ENCODE measurements at places on chromosomes 12 and 14.

DNA sequence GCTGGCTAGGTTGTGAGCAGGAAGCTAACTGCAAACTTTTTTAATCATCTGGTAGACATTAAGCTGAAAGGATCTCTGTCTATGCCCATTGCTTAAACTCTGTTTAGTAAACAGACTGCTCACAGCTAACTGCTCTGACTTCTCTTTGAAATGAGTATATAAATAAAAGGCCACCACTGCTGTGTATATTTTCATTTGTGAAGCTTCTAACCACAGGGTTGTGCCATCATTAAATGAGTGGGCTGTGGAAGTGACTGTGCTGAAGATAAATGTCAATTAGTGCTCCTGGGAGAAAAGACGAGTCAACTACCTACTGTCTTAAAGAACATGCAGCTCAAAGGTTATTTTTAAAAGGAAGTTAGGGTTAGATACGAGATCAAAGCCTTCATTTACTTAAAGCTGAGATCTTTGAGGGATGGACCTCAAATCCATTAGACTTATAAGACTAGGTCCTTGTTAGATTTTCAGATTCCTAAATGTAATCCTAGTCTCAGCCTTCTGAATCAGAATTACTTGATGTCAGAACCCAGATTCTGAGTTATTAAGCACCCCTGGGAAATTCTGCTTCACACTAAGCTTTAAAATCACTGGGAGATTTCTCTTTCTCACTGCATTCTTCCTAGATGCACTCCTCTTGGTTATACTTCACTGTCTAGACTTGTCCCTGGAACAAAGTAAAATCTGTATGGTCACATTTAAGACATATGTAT lies 213.1 kb upstream of the FLRT2 start:
- DNase-seq = no peak

- DNase-seq = no peak
These were observed 51.2 kb upstream of the CERS5 start for GRCh38 chr12:50218386-50218785.

DNA sequence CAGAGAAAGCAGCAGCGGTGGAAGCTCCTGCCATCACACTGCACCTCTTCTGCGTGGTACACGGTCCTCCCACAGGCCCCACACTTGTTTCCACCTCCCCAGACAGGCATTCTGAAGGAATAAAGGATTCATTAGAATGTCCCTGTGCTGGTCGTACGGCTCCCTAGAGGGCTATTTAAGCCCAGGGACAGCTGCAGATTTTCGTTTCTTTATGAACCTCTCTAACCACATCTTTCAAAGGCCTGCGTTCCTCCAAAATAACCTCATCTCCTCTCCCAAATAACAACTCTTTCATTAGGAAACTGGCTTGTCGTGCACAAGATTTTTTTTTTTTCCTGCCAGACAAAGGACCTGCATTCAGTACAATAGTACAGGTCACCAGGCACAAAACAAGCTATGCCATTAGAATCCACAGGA lies 12.7 kb downstream of the CSRP2 start:
- DNase-seq = no peak

DNA sequence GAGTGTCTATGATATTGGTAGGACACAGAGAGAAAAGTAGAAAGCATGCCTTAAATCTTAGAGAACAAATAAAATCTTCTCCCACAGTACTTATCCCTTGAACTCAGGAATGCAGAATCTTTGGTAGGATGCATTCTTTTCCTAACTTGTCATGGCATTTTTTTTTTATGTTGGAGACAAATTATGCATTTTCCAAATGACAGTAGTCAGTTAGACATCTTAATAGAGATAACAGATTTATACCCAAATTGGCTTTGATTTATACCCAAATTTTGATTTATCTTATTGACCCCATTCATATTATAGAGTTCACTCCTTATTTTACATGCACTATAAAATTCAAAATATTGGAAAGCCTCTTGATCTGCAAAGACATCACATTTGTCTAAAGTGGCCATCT lies 132.9 kb downstream of the CNTN1 start:
- no peak for DNase-seq

DNA sequence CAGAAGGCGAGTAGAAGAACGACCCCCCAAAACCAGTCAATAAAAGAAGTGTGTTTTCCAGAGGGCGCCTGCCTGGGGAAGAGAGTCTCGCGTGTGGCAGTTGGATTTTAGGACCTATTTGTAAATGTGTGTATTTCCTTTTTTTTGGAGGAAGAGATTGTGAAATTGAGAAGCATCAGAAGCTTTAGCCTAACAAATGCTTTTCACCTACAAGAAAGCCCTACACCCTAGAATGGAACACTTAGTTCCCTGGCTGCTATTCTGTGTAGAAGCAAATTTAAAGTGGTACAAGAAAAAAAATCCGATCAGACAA lies 1.3 kb downstream of the RCOR1 start:
- no peak for DNase-seq

- DNase-seq = no peak
These were observed 9.0 kb downstream of the RPS6KL1 start for GRCh38 chr14:74913986-74914573.

DNA sequence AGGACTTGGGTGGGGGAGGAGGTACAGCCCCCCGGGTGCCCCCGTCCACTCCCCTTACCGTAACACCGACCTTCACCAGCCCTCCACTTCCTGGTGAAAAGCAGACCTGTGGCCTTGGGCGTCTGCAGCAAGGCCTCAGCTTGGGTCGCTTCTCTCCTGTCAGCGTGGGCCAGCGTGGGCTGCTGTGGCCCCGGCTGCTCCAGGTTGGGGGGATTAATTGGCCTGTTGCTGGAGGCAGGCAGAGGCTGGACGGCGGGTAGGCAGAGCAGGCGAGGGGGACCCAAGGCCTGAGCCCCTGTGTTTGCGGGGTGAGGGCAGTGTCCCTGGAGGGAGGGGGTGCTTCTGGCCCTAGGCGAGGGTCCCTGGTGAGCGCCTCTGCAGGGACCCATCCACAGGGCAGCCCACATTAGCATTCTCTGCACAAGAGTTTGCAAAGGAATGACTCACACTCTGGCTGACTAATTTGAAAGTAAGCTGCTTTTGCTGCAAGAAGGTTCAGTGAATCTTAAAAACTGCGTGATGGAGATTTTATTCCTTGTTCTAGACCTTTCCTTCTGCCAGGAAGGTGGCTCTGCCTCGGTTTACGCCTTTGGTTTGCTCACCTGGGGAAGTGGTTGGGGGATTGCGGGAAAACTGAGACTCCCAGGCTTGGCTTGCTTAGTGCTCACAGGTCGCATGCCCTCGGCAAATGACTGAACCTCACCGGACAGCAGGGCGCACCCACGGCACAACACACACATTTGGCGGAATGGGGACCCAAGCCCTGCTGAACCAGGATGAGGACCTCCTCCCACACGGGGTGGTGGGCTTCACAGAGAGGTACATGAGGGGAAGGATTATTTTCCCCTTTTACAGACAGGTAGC lies 37.9 kb upstream of the DLK1 start:
- DNase-seq = no peak

GRCh38 chr12:104902125-104902524 lies 56.0 kb downstream of the SLC41A2 start:
- DNase-seq = no peak

GRCh38 chr12:111285200-111285599 lies 83.7 kb downstream of the PHETA1 start:
- DNase-seq = no peak

DNA sequence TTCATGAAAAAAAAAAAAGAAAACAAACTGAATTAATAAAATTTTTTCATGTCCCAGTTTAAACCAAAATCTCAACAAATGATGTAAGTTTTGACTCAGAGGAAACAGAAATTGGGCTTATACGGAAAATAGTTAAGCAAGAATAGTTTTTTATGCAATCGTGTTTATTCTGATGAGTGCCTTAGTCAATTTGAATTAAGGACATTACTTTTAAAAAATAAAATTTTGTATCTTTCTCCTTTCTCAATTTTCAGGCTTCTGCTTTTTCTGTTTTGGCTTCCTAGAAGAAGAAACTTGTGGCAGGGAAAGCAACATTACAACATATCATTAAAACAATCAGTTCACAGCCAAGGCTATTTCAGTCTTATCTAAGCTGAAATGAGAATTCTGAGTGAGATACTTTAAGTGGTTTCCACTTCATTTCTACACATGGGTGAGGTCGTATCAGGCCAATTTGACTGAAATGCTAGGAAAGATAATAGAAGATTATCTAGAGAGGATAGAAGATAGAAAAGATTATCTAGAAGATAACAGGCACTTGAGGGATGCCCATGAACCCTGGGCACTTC lies 52.4 kb downstream of the BCL2L14 start:
- DNase-seq = no peak

- no peak for DNase-seq
These were observed 218.3 kb downstream of the TTC6 start for GRCh38 chr14:37813732-37814131.

- no peak for DNase-seq
These were observed 708.0 kb downstream of the MED13L start for GRCh38 chr12:115569345-115570068.

- DNase-seq = no peak
These were observed 62.5 kb downstream of the PAX9 start for GRCh38 chr14:36724162-36724561.

DNA sequence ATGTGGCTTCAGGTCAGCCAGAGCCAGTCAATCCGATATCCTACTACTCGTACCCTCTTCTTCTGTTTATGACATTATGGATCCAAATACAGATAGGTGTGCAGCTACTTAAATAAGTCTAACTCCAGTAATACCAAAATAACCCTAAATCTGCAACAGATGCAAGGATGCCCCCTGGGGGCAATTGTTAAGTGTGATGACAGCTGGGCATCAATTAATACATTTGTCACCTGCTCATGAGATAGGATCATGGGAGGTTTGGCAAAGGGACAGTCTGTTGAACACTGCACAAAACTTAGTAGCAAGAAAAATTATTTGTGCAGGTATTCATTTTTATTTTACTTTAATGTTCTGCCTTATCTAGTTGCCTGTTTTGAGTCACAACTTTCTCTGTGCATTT lies 83.2 kb downstream of the SLC38A6 start:
- DNase-seq = no peak

GRCh38 chr12:52316701-52317100 lies 4.5 kb downstream of the KRT83 start:
- DNase-seq = no peak

DNA sequence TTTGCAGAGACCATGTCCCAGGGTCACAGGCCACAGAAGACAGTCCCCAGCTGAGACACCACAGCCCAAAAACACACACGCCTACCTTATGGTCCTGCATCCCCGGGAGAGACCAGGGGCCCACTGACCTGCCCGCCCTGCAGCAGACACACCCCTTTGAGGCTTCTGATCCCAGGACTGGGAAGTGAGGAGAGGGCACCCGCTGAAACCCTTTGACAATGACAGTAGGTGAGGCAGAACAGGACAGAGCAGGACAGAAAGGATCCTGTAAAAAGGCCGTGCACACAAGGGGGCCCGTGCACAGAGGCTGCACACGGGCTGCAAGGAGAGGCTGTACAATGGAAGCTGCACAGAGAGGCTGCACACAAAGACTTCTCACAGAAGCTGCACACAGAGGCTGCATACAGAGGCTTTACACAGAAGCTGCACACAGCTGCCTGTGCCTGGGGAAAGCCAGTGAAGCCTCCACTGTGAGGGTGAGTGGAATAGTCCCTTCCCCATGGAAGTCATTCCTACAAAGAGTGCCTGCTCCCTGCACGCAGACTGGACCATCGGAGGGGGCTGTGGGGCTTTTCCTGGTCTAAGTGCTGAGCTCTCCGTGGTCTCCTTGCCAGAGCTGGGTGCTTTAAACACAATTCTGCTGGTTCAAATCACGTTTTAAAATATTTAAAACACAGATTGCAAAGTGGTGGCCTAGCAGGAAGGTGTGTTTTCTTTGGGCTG lies 16.6 kb upstream of the SFSWAP start:
- no peak for DNase-seq
